ENCODE measurements at places on chromosomes 7 and 10.

DNA sequence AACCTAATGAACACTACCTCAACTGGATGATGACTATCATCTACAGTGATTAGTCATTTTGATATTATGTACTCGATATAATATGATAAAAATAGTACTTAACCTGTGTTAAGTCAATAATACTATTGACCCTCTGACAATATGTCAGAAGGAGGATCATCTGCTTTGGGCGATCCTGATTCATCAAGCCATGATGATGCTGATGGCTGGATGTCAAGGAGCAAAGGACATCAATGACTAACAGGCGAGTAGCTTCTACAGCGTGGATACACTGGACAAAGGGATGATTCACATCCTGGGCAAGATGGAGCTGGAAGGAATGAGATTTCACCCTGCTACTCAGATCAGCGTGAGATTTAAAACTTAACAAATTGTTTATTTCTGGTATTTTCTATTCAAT, 94.4 kb upstream of the SKAP2 start:
- DNase-seq: no peak

- DNase-seq: peak; percentile 73
These were observed at the start of gene AGAP3 for GRCh38 chr7:151085691-151086620. Gene AGAP3 (plus strand): TSS chr7:151086475. CDS start chr7:151086742, 267 bp downstream.

GRCh38 chr7:86961686-86962085, 97.8 kb downstream of the ELAPOR2 start:
- DNase-seq: peak; percentile 68

DNA sequence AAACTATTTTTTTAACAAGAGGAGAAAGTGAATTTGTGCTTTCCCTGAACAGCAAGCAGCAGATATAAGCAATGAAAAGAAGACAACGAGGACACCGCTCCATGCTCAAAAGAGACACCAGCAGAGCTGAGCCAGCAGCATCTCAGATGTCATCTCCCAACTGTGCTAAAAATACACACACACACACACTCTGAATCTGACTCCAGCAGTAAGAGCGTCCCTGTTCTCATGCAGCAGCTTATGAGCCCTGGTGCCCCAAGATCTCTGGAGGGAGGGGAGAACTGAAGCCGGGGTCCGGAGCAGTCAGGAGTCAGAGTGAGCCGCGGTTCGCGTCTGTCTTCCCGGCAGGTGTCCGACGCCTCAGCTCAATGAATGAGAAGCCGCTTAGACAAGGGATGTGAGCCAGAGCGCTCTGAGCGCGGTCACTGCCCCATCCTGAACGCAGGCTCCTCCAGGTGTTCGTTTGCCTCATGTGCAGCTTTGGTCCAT, 49.2 kb downstream of the SVIL start:
- no peak for DNase-seq

GRCh38 chr7:86733783-86734182, 90.1 kb downstream of the GRM3 start:
- peak; percentile 59 for DNase-seq

DNA sequence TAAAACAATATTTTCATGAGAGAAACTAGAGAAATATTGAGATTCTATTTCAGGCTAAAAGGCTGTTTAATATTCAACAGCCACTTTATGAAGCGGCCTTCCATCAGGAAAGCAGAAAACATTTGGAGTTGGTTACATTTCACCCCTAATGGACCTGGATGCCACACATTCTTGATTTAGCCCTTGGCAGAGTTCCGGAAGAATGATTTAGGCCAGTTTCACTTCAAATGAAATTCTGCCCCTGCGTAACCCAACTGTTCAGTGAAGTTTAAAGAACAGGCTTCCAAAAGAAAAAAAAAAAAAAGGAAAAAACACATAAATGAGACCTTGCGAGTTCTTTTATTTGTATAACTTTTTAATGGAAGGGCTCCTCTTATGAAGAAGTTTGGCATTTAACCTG, 239.2 kb upstream of the AKR1E2 start:
- no peak for DNase-seq

DNA sequence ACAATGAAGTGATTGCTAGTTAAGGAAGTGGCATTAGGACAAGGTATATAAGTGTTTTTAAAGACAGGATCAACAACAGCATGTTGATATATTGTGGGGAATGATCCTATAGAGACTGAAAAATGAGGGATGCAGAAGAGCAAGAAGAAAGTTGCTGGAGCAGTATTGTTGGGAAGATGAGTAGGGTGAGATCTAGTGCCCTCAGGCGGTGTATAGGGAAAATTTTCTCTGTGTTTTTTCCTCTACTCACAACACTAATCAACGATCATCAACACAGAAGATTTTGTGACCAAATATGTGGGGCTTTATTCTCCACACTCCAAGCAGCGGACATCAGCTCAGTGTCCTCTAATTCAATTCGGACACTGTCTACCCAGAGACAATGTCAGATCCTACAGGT, 9.6 kb upstream of the PTTG1IP2 start:
- DNase-seq: no peak

DNA sequence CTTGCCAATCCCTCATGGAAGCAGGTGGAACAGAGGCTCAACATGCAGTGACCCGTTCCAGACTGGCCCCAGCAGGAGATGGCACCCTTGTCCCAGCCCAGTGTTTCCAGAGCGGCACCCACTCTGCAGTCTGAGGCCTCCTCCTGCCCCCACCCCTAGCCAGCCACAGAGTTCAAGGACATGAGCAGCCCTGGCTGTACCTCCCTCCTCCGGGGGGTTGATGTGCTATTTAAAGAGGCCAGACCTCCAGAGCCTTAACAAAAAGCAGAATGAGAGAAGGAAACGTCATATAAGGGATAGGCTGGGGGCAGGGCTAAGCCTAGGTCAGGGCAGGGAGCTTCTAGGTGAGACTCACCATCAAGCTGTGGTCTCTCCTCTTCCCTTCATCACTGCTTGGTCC, 115.7 kb upstream of the NANOS1 start:
- no peak for DNase-seq

Data from NCI-H2029 (cell line).